Lung microvascular endothelial cell (primary cell): ENCODE measurements at places on chromosomes 7 and 10.

- DNase-seq = no peak
These were observed 180.7 kb downstream of the IMMP2L start for GRCh38 chr7:111381590-111381989.

DNA sequence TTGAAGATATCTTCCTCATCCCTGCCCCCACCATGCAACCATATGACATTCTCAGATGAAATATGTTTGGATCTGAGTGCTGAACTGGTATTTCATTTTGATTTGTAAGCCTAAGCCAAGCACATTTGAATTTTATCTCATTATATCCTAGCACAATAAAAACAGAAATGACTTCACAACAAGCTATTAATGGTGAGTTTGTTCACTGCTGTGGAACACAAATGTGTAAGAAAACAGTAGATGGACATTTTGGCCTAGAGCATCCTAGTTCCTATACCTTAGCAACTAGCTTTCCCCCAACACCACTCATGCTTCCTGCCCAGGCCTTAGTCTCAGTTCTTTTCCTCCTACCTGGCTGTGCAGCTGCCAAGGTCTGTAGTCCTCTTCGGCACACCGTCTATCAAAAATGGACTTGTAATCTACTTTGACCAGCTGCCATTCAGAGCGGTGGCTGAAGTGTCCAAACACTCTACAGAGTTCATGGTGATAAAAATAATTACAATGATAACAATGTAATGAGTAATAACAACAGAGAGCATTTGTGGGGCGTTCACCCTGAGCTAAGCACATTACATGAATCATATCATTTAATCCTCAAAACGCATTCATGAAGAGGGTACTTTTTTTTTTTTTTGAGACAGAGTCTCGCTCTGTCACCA is 491.9 kb downstream of the SORCS1 start:
- no peak for DNase-seq

DNA sequence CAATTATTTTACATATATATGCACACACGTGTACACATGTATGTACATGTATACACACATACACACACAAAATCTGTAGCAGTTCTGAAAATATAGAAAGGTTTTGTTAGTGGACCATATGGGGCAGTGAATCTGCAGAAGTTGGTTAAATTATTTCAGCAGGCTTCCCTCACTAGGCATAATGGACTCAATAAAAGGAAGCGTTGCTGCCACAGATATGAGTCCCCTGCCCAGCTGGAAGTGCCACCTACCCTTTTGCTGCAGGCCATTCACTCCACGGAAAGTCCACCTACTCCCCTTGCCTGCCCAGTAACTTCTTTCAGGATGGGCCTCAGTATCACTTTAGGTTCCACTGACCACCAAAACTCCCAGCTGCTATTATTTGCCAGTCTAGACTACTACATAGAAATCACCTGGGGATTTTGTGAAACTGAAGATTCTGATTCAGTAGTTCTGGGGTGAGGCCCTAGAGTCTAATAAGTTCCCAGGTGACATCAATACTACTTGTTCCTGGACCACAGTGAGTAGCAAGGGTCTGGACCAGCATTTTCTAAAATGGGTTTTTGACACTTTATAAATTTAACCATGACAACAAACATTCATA is 29.3 kb upstream of the CROT start:
- no peak for DNase-seq

DNA sequence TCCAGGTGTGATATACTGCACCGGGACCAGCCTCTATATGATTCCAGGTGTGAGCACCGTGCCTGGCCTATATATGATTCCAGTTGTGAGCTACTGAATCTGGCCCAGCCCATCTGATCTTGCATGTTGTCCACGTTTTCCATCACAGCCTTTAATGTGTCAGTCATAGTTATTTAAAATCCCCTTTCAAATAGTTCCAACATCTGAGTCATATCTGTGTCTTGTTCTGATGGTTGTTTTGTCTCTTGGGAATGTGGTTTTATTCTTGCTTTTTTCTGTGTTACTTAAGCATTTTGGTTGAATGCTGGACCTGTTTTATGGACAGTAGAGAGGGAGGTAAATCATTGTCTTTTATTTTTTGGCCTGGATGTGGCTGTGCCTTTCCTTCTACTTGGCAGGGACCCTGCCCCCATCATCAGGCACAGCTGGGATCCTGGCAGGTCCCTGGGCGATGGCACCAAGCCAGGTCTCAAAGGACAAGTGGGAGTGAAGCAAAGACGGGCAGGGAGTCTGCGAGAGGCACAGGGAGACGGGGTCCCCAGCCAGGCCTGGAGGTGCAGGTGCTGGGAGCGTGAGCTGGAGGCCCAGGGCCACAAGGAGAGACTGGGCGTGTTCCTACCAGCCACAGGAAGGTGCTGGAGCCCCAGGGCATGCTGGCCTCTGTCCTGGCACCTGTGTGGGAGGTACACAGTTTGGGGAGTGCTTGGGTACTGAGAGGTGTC is 94.7 kb downstream of the DYNC2I1 start:
- DNase-seq = no peak

- DNase-seq = no peak
These were observed 18.1 kb upstream of the KNDC1 start for GRCh38 chr10:133141958-133142340.

- no peak for DNase-seq
These were observed 999.7 kb downstream of the NRG3 start for GRCh38 chr10:82874671-82875070.
